8988T (cell line): ENCODE measurements at places on chromosomes 13 and 19.

GRCh38 chr19:44111910-44112463, 1.2 kb upstream of the ZNF225 start:
- DNase-seq: no peak

DNA sequence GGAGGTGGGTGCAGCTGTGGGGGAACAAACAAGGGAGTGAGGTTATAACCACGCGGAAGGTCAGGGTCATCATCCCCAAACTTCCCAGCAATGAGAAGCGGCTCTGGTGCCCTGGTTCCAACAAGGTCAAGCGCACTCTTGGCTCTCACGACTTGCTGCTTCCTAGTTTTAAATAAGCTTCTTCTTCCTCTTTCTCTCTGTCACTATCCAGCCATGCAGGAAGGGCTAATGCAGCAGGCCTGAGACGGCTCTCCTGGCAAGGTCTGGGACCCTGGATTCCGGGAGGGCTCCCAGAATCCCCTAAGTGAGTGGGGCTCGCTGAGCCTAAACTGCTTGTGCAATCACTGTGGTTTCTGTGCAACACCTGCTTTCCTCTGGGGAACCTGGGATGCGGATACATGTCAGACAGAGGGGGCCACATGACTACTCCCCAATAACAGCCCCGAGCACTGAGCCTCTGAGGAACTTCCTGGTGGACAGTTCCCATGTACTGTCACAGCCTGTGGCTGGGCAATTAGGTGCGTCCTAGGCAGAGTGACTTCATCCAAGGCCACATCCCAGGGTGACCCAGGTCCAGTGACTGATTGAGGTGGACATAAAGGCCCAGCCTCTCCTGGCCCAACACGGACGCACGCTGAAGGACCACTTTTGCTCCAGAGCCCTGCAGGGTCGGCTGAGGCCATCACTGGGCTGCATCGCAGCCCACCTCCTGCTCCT, 24.2 kb downstream of the VRK3 start:
- DNase-seq: no peak

DNA sequence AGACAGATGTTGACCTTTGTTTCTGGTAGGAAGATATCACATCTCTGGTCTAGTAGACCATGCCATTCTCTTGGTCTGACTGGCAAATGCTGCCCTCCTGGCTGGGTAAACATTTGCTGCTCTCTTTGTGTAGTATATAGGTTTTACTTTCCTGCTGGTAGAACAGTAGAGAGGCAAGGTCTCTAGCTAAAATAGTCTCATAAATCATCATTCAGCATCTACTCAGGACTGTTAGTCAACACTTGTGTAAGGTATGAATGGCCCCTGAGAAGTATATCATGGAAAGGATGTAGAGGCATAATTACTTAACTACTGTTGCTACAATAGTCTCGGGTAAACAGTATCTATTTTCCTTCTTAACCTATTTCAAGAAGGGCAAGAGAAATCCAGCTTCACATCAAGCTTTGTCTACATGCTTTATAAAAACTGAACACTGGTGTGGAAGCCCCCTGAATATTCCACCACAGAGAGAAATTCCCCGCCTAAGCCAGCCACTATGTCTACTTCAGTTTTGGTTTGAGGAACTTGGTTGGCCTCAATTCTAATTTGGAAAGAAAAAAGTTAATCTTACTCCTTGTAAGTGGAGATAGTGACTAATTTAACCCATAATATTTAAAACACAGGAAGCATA, 18.4 kb upstream of the MYCBP2 start:
- DNase-seq: no peak

DNA sequence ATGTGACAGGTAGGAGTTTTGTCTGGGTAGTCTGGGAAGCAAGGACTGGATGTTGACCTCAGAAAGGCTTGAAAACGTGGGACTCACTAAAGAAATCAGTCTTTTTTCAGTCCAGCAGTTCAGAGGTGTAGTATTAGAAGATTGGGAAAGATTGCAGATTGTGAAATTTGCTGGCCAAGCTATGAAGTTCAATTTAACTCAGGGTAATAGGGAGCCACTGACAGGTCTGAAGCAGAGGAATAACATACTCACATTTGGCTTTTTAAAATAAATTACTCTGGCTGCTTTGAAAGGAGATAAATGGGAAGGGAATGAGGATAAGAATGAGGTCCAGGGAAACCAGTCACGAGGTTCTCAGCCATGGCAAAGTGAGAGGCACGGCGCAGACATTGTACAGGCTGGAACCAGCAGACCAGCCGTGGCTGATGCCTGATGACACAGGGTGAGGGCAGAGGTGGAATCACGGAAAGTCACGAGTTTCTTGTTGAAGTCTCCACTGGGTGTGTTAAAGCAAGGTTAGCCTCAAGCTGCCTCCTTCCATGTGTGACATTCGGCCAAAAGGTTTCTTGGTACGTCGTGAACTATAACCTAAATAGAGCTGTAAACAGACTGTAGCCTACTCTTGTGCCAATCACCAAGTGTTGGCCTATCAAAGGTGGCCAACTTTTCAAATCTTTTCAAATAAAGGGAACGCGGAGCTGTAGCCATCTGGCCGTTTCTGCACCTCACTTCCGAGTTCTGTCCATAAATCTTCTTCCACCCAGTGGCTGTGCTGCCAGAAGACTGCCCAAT, 377.6 kb downstream of the IRS2 start:
- DNase-seq: no peak

GRCh38 chr19:57900311-57900710, 11.5 kb upstream of the ZNF814 start:
- DNase-seq: no peak

DNA sequence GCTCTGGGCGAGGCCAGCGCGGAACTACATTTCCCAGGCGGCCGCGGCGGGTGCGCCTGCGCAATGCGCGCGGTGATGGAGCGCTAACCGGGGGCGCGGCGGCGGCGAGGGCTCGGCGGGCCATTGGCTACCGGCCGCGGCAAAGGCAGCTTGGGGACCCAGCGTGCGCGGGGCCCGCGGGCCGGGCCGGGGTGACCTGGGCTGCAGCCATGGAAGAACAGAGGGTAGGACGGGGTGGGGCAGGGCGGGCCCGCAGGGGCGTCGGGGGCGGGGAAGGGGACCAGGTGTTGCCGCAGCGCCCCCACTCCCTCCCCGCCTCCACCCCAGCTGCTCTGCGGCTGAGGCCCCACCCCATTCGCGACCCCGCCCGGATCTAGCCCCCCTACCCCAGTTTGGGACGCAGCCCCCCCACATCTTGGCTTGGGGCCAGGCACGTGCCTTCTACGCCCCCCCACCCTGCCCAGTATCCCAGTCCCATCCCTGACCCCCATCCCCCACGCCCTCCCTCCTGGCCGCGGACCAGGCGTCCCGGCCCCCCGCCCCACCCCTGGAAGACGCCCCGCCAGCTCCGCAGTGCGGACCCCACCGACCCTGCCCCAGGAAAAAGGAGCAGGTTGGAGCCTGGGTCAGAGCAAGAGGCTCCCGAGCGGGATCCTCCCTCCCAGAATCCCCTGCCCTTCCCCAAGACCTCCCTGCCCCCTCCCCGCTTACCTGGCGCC, at the start of gene FSD1:
FSD1 (plus strand) TSS at position 61 of the 719 bp plus-strand sequence; CDS start at position 210, 149 bp downstream.
- no peak for DNase-seq

- DNase-seq: no peak
These were observed 12.3 kb upstream of the ISYNA1 start for GRCh38 chr19:18450021-18450930.

DNA sequence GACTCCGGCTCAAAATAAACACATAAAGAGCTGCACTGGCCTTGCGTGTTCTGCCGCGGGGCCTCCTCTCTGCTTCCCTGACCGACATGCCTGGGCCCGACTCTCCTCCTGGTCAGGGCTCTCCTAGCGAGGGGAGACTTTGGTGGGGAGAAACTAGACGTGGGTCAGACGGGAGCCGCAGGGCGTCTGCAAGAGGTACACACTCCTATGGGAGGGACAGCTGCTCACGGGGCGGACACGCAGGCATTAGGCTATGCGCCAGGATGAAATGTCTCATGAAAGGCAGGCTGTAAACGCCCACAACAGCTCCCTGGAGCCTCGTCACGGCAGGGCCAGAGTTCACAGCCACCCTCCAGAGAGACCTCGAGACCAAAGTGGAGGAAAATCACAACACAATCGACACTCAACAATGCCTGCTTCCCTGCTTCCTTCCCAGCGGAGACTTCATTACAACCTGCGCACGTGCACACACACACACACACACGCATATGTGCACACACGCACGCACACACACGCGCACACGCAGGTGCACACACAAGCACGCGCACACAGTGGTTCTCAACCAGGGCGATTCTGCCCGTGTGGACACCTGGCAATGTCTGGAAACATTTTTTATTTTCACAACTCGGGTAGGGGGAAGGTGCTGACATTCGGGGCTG, 5.8 kb downstream of the SLC39A3 start:
- no peak for DNase-seq
